ENCODE measurements at places on chromosomes 6 and 20.

DNA sequence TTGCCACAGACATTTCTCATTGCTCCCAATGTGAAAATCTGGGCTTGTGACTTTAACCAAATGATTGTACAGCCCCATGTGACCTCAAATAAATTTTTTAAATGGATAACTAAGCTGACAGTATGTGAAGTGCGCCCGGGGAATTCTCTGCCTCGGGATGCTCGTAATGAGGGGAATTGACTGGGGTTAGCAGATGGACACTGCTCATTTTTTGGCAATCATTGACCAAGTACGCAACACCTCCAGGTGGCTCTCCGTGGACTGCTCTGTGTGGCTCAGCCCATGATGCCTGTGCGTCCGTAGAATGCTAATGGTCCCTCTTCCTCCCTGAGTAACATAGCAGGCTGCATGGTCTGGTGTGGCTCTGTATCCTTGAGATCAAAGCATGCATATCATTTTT, 42.4 kb downstream of the FARS2 start:
- no peak for DNase-seq

DNA sequence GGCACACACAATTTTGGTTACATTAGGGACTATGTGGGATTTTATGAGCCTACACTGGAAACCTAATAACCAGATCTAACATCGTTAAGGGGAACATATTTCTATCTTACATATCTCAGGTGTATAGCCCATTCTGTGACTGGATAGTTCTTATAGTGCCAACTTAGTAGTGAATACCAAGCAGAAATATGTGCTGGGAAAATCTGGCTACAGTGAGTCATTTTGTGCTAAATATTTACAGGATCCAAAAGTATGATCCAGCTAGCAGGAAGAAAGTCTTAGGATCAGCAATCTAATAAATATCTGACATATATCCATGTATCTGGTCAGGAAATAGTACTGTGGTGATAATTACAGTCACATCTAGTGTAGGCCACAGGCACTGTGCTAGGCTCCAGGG, 94.6 kb upstream of the INSM1 start:
- no peak for DNase-seq

DNA sequence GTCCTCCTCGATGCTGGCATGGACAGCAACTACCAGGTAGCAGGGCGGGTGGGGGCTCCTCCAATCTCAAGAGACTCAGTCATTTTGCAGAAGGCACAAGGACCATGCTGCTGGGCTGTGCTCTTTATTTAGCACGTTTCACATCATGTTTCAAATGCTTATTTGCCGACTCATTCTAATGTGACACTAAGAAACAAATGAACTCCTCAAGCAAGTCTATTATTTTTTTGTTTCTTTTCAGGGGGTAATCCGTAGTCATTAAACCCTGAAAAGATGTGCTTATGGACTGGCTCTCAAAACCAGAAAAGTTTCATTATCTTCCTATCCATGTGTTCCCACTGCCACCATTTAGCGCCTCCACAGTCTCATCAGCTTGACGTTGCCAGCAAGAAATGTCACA, 92.9 kb downstream of the ANKS1A start:
- DNase-seq, result no peak

DNA sequence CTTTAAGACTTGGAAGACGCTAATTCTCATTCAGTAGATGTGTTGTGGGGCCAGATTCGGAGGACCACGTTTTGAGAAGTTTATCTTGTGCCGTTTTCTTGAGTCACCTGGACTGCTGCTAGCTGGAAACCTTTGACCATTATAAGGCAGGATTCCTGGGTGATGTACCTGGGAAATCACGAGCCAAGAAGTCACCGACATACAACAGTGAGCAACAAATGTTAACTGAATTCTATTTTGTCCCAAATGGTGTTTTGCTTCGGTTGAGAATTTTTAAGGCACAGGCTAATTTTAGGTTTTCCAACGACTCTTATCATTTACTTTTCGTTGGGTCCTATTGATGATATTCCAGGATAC, 93.4 kb upstream of the BTN3A2 start:
- peak; percentile 54 for DNase-seq

GRCh38 chr20:36574366-36575135, 1.2 kb downstream of the TGIF2 start:
- DNase-seq, result peak; percentile 63
